Fibroblast of skin of back (primary cell): ENCODE measurements at places on chromosomes 11 and 22.
A peak's percentile ranks its signal among the peaks of the same experiment; 100 is the strongest.

- DNase-seq = no peak
These were observed 46.7 kb upstream of the INCENP start for GRCh38 chr11:62077132-62077531.

GRCh38 chr11:68838572-68838964 is 3.1 kb downstream of the CPT1A start:
- DNase-seq = no peak

GRCh38 chr11:71329786-71330185 is 77.4 kb upstream of the SHANK2 start:
- no peak for DNase-seq

DNA sequence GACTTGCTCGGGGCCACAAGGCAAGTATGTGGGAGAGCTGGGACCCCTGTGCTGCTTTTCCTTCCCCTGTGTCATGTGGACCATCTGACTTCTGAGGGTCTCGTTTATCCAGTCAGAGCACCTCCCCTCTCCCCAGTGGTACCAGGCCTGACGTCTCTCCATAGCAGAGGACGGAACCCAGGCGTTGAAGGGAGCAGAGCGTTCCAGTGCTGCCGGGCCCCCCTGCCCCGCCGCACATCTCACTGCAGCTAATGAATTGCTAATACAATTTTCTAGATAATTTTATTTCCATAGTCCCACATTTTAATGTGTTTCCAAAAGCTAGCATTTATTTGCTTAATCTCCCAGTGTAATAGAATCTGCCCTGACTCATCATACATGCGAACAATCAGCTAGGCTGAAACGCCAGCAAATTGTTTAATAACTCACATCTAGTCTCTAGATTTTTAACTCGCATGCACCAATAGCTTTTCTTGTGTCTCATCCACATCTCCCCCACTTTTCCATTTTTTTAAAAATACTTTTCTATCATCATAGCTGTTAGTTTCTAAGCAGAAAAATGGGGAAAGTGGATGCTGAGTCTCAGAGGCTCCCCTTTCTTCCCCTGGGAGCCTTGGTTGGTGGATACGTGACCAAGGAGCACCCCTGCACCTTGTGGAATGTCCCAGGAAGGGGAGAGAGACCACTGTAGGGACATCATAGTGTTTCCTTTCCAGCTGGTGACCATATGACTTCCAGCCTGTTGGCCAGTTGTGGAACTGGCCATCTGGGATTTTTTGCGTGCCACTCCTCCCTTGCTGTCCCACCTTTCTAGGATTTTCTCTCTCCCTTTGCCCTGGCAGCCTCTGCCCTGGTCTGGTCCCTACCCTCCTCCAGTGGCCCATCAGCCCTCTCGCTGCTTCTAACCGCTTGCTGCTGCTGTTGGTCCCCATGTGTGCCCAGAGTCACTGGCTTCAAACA is 58.6 kb upstream of the NNMT start:
- no peak for DNase-seq

DNA sequence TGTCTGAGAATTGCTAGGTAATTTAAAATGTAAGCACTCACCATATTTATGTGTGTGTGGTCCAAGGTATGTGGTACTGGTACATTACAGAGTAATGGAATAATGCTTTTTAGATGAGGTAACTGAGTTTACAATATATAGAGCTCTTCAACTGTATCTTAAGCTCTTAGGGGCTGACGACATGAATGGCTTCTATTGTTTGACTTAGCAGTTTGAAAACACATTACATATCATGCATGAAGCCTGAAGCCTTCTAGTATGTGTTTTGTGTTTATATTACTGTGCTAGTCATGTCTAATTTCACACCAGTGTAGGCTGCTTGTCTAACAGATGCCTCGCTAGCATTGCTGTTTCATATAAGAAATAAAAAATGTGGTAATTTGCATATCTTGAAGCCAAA is 37.2 kb downstream of the GAS2 start:
- DNase-seq = peak; percentile 52

DNA sequence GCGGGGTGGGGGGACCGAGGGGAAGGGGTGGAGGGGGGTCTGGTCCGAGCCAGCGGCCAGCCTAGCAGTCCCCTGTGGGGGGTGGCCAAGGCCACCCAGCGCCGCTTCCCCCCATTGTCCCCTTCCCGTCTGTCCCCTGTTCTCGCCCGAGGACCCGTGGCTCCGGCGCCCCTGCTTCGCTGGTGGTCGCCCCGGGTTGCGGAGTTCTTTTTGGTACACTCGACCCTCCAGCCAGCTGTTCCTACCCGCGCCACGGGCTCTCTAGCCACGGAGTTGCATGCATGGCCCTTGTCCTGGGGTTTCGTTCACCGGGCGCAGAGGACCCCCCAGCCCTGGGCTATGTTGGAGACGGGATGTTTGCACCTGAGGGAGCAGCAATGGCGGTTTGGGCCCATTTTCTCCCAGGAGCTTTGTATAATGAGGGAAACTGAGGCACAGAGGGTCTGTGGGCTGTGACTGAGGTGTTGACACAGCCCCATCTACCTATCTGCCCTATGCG is 489 bp downstream of the RNF214 start:
- no peak for DNase-seq

GRCh38 chr22:26970809-26971394 is 313.5 kb downstream of the MIAT start:
- no peak for DNase-seq

DNA sequence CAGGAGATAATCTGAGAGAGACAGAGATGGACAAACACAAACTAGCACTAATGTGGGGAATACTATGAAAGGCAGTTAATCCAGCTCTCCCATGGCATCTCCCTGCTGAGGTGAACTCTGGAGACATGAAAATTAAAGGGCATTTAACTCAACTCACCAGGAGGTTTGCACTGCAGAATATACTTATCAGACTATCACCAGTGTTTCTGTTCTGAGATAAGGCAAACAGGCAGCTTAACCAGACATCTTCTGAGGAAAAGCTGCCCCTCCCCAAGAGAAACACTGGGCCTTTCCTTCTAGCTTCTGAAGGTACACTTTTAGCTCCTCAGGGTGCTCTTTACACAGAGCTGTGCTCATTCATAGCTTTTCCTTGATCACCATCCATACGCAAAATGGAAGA is 85.5 kb downstream of the AMBRA1 start:
- DNase-seq = no peak

DNA sequence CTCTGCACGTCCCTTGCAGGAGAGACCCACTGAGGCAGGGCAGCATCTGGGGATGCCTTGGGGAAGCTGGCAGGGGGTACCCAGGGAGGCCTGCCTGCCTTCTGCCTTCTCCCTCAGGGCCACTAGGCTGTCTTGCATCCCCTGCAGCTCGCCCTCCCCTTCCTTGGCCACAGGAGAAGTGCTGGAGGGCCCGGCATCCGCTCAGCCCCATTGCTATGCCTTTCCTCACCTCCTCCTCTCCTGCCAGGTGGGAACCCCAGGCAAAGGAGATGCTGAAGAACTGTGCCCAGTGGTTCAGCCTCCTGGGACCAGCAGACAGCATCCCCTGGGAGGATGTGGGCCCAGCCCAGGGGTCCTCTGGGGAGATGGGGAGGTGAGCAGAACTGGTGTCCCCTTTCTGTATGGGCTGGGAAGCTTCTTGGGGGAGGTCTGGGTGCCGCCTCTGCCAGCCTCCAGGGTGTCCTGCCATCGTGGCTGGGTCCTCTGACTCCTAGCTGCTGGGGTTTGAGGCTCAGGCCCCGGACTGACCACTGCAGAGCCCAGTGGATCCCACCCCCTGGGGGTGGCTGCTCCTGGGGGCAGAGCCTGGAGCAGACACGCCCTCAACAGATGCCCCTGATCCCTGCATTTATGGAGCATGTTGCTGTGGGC is 20.6 kb downstream of the MRGPRG start:
- DNase-seq = no peak

- DNase-seq = no peak
These were observed 1484.5 kb upstream of the TENM4 start for GRCh38 chr11:80925321-80925720.

DNA sequence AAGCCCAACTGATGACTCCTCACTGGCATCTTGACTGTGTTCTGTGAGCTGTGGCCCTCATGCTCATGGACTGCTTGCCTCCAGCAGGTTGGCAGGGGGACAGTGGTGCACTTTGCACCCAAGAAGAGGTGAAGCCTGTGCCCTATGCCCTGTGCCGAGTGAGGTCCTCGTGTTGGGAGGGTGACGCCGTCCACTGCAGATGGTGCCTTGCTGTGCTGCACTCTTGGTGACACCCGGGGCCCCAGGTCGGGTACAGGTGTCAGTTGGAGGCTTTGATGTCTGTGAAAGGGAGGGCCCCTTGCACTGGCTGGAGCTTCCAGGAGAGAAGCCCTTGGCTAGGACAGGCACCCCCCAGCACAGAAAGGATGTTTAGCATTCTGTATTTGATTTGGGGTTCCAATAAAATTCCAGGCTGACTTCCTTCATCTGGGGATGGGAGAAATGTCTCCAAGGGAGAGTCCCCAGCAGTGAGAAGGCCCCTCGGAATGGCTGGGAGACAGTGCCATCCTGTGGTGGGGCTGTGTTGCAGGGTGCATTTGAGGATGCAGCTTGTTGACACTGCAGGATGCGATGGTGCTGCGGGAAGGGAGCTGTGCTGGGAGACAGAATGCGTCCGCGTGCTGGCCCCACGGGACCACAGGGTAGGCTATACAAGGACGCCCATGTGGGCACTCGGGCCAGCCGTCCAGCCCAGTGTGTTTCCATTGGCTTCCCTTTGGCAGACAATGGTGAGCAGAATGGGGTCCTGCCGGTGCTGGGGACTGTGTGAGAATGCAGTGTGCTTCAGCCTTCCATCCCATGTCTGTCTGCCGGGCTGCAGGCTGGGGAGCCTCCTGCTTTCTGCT is 2.5 kb upstream of the ZDHHC8 start:
- peak; percentile 30 for DNase-seq
